Progenitor cell of endocrine pancreas (in vitro differentiated cells): ENCODE measurements at places on chromosomes 3 and 15. TPM values are rescaled to one million over a fixed set of nuclear protein-coding genes. Genes with fewer than 3 reads are reported as not detected.

Gene CRABP1
- 1.1 and 2.8 TPM in 2 replicates for total RNA-seq

Gene PSTPIP1
- total RNA-seq, result not detected in 2 replicates

Gene MNS1
- total RNA-seq, result 4.5 and 4.8 TPM in 2 replicates

Gene PPM1L
- total RNA-seq, result 29.8 and 30.1 TPM in 2 replicates

Gene LYZL4
- total RNA-seq, result not detected in 2 replicates

Gene SLC12A1
- total RNA-seq, result 0.16 TPM in 1 of 2 replicates, not detected in the other

Gene SCN5A
- 1.7 and 4.2 TPM in 2 replicates for total RNA-seq

Gene ACKR2
- total RNA-seq, result 0.60 and 0.78 TPM in 2 replicates
